T-helper 22 cell (primary cell): ENCODE measurements at places on chromosomes 6 and 20.

GRCh38 chr6:16338577-16339264, 100.3 kb downstream of the GMPR start:
- no peak for DNase-seq

DNA sequence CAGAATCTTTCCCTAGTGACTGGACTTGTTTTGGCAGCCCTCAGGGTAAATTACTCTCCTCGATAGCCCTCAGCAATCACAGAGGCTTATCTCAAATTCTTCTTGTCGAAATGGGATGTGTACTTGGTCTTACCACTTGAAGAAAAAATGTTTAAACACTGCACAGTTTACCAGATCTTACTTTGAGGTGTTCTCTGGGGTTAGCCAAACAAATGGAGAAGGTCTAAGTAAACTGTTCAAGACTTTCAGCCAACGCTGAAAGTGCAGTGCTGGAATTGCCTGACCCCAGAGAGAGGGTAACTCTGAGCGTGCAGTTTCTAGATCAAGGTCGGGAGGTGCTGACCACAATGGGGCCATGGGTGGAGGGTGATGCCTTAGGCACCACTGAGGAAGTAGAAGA, 39.2 kb downstream of the MYLIP start:
- DNase-seq, result no peak

DNA sequence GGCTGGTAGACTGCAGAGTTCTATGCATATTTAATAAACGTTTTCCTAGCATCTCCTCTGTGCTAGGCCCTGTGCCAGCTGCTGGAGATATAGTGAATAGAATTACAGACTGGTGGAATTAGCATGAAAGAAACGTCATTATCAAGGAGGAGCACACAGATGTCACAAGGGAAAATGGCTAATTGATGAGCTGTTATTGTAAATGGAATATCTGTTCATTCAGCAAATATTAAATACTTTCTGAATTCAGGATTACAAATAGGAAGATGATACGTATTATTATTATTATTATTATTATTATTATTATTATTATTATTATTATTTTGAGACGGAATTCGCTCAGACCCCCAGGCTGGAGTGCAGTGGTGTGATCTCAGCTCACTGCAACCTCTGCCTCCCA, 1.2 kb downstream of the AAR2 start:
- DNase-seq, result no peak

GRCh38 chr20:59135093-59135492, 28.5 kb upstream of the ZNF831 start:
- no peak for DNase-seq

DNA sequence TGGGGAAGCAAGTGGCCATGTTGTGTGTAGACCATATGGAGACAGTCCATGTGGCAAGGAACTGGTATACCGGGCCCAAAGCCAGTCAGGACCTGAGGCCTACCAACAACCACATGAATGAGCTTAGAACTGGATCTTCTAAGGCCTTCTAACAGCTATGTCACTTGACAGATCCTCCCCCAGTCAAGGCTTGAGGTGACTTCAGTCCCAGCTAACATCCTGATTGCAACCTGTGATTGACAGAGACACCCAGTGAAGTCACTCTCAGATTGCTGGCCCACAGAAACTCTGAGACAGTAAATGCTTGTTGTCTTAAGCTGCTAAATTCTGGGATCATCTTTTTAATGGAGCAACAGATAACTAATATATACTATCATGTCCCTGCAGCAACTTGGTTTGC, 32.9 kb downstream of the AHI1 start:
- DNase-seq, result no peak

DNA sequence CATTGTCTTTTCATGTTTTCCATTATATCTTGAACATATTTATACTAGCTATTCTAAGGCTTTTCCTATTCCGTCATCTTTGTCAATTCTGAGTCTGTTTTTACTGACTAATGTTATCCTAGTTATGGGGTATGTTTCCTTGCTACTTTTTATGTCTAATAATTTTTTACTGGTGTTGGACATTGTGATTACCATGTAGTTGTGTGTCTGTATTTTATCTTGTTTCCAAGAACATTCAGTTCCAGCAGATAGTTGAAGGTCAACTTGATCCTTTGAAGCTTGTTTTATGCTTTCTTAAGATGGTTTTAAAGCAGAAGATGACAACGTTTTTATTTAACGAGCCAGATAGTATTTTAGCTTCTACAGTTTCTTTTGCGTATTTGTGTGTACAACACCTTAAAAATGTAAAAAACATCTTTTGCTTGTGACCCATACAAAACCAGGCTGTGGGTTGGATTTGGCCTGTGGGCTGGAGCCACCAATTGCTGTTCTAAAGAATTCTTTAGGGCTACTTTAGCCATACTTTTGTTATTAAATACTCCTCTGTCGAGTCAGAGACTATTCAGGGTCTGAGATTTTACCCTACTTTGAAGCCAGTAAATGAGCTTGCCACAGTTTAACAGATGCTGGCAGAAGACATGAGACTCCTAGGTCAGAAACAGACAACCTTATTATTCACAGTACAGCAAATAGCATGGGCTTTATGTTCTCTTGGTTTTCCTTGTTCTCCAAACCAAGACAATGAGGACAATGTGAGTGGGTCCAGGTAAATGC, 38.7 kb upstream of the REV3L start:
- no peak for DNase-seq

DNA sequence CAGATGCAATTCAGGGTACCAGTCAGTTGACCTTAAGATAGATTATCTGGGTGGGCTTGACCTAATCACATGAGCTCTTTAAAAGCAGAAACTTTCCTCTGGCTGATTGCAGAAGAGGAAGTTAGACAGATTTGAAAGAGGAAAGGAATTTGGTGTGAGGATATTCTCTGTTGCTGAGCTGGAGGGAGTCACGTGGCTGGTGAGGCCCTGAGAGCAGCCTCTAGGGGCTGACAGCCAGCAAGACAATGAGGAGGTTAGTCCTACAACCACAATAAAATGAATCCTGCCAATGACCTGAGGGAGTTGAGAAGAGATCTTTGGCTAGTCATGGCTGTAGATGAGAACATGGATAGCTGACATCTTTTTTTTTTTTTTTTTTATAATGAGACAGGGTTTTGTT, 87.0 kb upstream of the B3GAT2 start:
- no peak for DNase-seq

DNA sequence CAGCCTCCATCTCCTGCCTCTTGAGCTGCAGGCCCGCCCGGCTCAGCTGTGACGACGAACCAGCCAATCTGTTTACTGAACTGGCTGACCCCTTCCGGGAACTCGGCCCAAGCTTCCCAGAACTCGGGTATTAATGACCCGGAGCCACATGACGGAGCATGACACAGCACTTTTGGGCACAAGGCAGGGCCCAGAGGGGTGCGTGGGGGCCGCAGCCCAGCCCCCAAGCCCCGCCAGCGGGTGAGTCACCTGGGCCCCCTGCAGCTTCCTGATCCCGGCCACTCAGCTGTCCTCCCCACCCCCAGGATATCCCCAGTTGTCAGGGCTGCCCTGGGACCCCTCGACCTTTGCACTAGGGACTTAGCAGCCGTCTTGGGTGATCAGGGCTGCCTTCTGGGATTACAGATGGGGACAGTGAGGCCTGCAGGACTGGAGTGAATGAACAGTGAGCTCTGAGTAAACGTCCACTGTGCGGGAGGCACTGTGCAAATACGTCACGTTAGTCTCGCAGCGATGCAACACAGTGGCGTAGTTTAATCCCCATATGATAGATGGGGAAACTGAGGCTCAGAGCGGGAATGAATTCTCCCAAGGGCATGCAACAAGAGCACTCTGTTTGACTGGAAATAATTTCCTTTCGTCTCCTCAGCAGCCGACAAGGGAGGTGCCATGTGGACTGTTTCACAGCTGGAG, 102.1 kb downstream of the CEBPB start:
- DNase-seq, result no peak

GRCh38 chr20:49286689-49287551, 9.1 kb upstream of the ZNFX1 start:
- DNase-seq, result no peak
